ENCODE measurements at places on chromosomes 13 and 19. TPM values are rescaled to one million over a fixed set of nuclear protein-coding genes. Genes with fewer than 3 reads are reported as not detected.

The GARIN5A gene
- total RNA-seq: 1.9 TPM

DNA sequence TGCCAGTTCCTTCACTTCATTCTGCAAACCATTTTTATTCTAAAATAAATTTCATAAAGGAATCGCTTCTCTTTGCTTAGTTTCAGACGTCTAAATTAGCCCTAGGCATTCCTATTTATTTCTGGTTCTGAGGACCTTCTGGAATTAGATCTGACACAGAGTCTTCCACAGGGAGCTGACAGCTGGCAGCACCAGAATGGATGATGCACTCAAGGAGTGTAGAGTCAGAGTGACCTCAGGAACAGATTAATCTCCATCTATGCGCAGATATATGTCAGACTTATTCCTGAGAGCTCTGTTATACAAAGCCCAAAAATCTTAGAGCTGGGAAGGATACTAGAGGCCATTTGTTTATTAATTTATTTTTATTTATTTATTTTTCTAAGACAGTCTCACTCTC, 450.8 kb downstream of the HS6ST3 start:
- H3K27ac ChIP-seq: no peak overlapping the region
- no peak for DNase-seq
- no peaks in the 10 kb centered on the region for H3K36me3 ChIP-seq
- H3K4me3 ChIP-seq: no peak overlapping the region

GRCh38 chr19:56217039-56217949, 15.2 kb downstream of the ZSCAN5C start:
- peak overlapping the region; percentile 77 for H3K27ac ChIP-seq
- no peaks in the 10 kb centered on the region for H3K4me1 ChIP-seq
- H3K27me3 ChIP-seq: no peaks in the 10 kb centered on the region
- no peak for DNase-seq
- peak overlapping the region; percentile 76 for H3K4me3 ChIP-seq
- peaks cover 4% of the 10 kb centered on the region for H3K36me3 ChIP-seq

DNA sequence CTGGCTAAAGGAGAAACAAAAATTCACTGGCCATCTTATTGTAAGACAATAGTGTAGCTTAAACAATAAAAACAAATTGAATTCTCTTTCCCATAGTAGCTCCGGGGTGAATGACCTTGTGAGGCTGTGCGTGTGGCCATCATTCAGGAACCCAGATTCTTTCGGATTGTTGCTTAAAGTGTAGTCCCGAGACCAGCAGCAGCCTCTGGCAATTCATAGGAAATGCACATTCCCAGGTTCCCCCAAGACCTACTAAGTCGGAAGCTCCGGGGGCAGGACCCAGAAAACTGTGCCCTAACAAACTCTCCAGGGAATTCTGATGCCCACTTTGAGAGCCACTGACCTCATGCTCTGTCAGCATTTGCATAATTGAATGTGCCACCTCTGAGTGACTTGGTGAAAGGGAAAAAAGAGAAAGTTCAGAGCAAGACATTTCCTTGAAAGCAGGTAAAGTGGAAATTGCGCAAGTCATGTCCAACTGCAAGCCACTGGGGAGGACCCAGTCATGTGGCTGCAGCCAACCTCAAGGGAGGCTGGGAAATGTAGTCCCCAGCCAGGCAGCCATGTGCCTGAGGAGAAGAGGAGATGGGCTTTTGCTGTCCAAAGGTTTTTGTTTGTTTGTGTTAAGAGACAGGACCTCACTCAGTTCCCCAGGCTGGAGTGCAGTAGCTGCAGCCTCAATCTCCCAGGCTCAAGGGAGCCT, 50.7 kb upstream of the PNMA8B start:
- peak overlapping the region; percentile 78 for H3K4me3 ChIP-seq
- H3K27me3 ChIP-seq: peaks cover 5% of the 10 kb centered on the region

DNA sequence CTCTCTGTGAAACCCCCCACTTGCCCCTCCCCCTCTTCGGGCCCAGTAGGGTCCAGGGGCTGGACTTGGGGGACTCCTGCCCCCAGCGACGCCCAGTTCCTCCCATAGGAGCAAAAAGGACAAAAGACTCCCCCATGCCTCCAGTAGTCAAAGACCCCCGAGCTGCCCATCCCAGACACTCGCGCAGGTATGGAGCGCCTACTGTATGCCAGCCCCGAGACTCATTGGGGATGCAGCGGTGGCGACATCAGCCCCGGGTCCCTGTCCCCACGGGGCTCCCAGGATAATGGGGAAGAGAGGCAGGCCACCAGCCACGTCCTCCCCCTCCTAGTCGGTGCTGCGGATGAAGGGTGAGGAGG, 18.3 kb upstream of the ZNRF4 start:
- H3K36me3 ChIP-seq: no peaks in the 10 kb centered on the region
- H3K4me1 ChIP-seq: peaks cover 7% of the 10 kb centered on the region
- no peak for DNase-seq
- H3K4me3 ChIP-seq: peak overlapping the region; percentile 81
- no peak overlapping the region for H3K27ac ChIP-seq

DNA sequence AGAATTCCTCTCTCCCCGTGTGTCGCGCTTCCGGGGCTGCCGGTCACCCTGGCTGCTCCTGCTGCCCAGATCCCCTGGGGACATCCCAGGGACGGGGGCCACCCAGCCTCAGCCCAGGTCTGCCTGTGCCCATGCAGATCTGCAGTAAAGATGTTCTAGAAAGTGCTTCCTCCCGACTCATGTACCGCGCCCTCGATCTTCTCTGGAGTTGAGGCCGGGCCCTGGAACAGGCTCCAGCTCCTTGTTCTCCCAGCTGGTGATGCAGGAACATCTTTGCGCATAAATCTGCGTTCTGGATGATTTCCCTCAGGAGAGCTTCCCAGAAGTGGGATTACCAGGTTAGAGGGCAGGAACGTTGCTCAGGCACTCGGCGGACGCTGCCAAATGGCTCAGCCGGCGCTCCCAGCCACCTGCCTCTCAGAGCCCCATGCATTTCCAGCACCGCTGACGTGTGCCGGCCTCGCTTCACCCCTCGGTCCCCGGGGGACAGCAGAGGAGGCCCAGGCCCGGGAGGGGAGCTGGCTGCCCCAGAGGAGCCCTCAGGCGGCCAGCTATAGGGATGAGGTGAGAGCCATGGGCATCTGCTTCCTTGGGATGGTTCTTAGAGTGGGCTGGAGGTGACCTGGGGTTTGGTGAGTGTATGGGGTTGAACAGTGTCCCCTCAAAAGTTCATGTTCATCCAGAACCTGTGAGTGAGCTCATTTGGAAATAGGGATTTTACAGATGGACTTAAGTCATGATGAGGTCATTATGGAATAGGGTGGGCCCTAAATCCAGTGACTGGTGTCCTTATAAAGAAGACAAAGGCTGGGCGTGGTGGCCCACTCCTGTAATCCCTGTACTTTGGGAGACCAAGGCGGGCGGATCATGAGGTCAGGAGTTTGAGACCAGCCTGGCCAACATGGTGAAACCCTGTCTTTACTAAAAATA, 42.6 kb downstream of the CRTC1 start:
- H3K36me3 ChIP-seq: peaks cover 5% of the 10 kb centered on the region
- H3K27ac ChIP-seq: no peak overlapping the region
- H3K27me3 ChIP-seq: no peaks in the 10 kb centered on the region
- peaks cover 2% of the 10 kb centered on the region for H3K4me1 ChIP-seq
- no peak overlapping the region for H3K4me3 ChIP-seq

GRCh38 chr19:56341948-56342347, 27.3 kb upstream of the ZSCAN5A start:
- no peak overlapping the region for H3K27ac ChIP-seq
- no peaks in the 10 kb centered on the region for H3K27me3 ChIP-seq
- H3K4me1 ChIP-seq: no peaks in the 10 kb centered on the region
- no peak for DNase-seq
- H3K4me3 ChIP-seq: no peak overlapping the region
- H3K36me3 ChIP-seq: no peaks in the 10 kb centered on the region

The ZNF560 gene
- not detected for total RNA-seq

- no peak overlapping the region for H3K4me3 ChIP-seq
- peaks cover 10% of the 10 kb centered on the region for H3K4me1 ChIP-seq
- H3K36me3 ChIP-seq: no peaks in the 10 kb centered on the region
- no peaks in the 10 kb centered on the region for H3K27me3 ChIP-seq
- no peak overlapping the region for H3K27ac ChIP-seq
Measured at GRCh38 chr13:66424422-66424821, 805.7 kb downstream of the PCDH9 start.

DNA sequence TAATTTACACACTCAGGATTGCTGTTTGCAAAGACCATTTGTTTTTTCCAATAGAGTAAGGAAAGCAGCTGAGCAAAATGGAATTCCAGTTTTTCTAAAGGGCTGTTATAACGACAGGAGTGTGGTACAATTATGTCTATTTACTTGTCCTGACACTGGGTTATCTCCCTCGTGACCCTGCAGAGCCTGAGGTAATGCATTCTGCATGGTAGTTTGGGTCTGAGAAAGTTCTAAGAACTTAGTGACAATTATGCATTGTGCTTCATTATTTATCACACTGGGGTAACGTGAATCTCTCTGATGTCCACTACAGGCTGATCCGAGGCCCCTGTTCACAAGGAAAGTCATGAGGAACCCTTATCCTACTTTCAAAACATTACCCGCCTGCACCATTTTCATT, 50.7 kb upstream of the EDNRB start:
- H3K36me3 ChIP-seq: no peaks in the 10 kb centered on the region
- H3K4me1 ChIP-seq: no peaks in the 10 kb centered on the region
- no peaks in the 10 kb centered on the region for H3K27me3 ChIP-seq
- no peak overlapping the region for H3K27ac ChIP-seq
- no peak for DNase-seq
- H3K4me3 ChIP-seq: no peak overlapping the region

- peak overlapping the region; percentile 93 for H3K4me3 ChIP-seq
- no peaks in the 10 kb centered on the region for H3K36me3 ChIP-seq
- H3K4me1 ChIP-seq: peaks cover 12% of the 10 kb centered on the region
Measured at GRCh38 chr19:6516018-6516658, 14.0 kb upstream of the TUBB4A start.

GRCh38 chr19:40762754-40763470, 11.9 kb downstream of the SNRPA start:
- H3K36me3 ChIP-seq: peaks cover 21% of the 10 kb centered on the region
- no peaks in the 10 kb centered on the region for H3K4me1 ChIP-seq
- DNase-seq: no peak
- H3K27me3 ChIP-seq: no peaks in the 10 kb centered on the region

Data from type B pancreatic cell (in vitro differentiated cells).